ENCODE measurements at places on chromosomes 4 and X.

DNA sequence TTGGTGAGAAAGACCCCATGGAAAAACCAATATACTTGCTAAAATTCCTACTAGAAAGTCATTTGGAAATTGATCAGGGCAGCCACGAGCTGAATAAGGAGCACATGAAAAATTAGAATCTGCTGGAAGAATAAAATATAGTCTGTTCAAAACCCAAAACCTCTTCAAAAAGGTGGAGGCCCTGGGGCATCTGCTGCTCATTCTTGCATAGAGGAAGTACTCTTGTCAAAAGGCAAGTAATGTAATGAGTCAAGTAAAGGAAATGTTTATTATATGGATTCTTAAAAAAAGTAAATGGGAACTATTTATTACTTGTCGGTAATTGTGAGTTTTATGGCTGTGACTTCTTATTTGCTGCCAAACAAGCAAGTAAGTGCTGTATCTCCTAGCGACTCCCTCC is 109.5 kb downstream of the GK start:
- DNase-seq: no peak

DNA sequence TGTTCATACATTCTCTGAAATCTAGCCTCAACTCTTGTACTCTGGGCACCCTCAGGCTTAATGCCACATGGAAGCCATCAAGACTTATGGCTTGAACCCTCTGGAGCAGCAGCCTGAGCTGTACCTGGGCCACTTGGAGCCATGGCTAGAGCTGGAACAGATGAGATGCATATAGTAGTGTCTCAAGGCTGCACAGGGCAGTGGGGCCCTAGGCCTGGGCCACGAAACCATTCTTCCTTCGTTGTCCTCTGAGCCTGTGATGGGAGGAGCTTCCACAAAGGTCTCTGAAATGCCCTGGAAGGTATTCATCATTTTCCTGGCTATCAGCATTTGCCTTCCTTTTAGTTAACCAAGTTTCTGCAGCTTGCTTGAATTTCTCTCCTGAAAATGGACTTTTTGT is 1427.2 kb upstream of the PCDH10 start:
- DNase-seq: no peak

DNA sequence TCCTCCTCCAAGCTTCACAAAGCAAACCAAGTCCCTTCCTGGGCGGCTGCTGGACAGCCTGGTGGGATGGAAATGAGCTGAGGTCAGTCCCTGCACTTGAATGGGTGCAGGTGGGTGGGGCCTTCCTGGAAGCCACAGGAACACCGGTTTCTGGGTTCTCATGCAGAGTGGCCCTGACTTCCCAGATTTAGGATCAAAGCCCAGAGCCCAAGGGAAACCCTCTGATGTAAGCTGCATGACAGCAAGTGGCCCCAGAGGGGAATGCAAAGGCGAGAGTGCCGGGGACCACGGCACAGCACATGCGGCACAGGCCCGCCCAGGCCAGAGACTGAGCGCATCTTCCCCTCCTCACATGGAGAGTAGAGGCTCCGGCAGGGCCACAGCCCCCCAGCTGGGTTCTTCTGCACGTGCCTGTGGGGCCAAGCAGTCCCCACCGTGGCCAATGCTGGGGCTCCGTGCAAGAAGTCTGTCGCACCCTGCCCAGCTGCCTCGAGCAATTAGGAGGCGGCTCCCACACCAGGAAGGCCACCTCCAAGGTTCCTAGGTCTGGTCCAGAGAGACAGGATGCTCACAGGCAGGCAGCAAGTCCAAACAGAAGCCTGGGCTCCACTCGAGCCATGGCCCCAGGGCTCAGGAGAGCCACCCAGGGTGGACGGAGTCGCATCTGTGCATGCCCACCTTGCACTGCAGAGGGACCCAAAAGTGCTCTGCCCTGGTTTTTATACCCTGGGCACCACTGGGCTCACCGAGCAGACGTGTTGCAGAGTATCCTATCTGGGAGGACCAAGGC is 83.0 kb downstream of the HTRA3 start:
- DNase-seq: no peak

DNA sequence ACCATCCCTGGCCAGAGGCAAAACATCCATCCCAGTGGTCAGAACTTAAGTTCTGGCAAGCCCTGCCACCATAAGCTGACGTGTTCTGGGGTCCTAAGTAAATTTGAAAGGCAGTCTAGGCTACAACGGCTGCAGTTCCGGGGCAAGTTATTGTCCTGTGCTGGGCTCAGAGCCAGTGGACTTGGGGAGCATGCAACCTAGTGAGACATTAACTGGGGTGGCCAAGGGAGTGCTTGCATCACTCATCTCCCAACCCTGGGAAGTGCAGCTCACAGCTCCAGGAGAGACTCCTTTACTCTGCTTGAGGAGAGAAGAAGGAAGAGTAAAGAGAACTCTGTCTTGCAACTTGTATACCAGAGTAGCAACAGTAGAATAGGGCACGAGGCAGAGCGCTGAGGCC is 425.4 kb upstream of the PITX2 start:
- no peak for DNase-seq

GRCh38 chr4:74364652-74365491 is at the start of gene EREG:
EREG (plus strand) TSS chr4:74365145; CDS start chr4:74365309, 164 bp downstream.
- peak; percentile 36 for DNase-seq

GRCh38 chrX:134435894-134436293 is 24.1 kb upstream of the HPRT1 start:
- DNase-seq: no peak

GRCh38 chr4:168701061-168701460 is 204.2 kb downstream of the PALLD start:
- no peak for DNase-seq

GRCh38 chrX:68848189-68848940 is 19.5 kb downstream of the EFNB1 start:
- DNase-seq: no peak

- DNase-seq: no peak
Observed at GRCh38 chr4:93710847-93711430, 117.6 kb upstream of the ATOH1 start.

GRCh38 chrX:46308110-46308509 is 237.1 kb downstream of the ZNF674 start:
- no peak for DNase-seq

DNA sequence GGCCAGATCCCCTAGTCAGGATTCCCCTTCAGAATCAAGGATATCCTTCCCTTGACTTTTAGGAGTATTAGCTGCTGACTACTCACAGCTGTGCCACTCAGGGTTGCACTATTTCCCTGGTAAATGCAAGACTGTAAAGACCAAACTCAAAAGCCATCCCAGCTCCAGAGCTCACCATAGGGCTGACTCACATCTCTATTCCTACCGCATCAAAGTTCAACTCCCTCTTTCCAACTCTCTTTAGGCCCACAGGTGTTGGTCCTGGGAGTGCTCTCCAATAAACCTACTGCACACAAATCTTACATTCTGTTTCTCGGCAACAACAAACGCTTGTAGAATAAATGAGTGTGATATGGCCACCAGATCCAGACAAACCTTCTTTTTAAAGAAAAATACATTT is 109.6 kb downstream of the PPP3CA start:
- no peak for DNase-seq

- no peak for DNase-seq
Observed at GRCh38 chr4:158133551-158133950, 39.3 kb downstream of the GASK1B start.
